Stomach (tissue), 19 donors: ENCODE measurements at places on chromosomes 3 and 15.

DNA sequence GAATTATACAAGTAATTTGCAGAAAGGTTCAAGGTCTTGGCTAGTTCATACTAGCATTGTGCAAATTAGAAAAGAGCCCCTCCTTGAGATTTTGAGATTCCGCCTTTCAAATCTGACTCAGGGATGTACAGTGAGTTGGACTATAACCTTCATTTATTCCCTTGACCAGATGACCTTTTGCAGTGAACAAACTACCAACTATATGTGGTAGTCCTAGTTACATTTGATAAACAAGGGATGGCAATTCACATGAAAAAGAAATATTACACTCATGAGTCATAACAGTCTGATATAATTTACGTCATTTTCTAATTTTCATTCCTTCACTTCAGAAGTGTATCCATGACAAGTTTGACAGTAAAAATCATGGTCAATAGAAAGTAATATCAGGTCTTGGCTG lies 860.4 kb downstream of the ROBO1 start:
- DNase-seq = no peak

- DNase-seq = no peak
These were observed 198.3 kb downstream of the ERC2 start for GRCh38 chr3:56269755-56270535.

DNA sequence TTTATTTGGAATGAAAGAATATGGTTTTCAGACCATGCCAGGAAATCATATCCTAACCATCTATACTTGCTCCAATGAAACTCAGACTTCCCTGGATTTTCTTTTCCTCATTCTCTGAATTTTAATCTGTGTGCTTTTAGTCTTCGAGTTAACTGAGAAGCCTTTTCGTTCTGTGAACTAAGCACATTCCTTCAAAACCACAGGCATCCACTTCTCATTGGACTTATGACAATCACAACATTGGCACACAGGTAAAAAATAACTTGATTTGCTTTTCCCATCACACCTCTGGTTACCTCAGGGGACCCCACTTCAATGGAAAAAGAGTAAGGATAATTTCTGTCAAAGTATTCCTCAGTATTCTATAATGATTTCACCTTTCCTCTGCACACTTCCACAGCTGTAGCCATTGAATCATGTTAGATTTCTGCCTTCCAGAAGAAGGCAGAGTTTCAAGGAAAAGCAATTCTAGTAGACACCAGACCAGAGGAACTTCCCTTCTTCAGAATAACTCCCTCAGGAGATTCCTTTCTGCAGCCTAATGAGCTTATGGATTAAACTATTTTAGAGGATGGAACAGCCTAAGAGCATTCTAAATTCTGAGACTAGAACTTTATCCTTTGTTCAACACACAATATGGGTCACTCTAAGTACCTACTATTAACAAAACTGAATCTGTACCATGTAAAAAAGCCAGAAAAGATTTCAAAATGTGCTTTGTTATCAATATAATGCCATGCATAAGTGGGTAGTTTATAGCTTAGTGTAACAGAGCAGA lies 15.9 kb downstream of the COMMD2 start:
- DNase-seq = peak; percentile 29

- no peak for DNase-seq
These were observed 18.7 kb downstream of the TMPRSS7 start for GRCh38 chr3:112053229-112053628.

DNA sequence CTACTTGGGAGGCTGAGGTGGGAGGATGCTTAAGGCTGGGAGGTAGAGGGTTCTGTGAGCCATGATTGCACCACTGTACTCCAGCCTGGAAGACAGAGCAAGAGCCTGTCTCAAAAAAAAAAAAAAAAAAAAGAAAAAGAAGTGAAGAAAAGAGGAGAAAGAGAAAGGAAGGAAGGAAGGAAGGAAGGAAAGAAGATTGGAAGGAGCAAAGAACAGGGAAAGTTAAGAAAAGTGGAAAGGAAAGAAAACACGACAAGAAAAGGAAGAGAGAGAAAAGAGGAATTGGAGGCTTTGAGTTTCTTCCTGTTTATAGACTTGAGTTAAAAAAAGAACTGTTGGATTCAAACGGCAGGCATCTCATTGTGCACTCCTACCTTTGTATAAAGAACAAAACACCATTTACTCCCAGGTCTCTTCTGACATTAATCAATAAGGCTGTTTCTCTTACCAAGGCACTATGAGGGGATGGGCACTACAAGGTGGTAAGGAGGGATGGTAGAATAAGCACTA lies 73.5 kb downstream of the EDEM1 start:
- no peak for DNase-seq

- DNase-seq = no peak
These were observed 387.6 kb upstream of the CBLB start for GRCh38 chr3:106256249-106256957.

GRCh38 chr15:68384451-68385239 lies 47.3 kb downstream of the ITGA11 start:
- DNase-seq = no peak

DNA sequence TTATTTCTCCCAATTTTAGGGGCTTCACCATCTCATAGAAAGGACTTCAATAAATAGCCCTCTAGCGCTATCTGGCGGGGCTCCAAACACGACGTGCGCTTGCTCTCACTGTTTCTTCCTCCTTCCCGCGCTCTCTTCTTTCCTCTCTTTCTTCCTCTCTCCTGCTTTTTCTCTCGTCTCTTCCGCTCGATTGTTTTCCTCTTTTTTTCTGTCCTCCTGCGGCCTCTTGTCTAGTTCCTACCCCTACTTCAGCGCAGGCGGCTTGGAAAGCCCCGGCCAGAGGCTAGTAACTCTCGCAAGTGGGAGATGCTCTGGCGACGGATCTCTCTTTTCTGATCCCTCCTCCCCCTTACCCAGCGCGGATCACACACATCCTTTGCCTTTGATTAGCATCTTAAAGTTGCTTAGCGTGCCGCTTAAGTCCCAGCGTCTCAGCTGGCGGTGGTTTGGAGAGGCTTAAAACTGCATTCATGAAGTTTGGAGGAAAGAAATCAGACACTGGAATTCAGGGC lies 6.2 kb upstream of the MEIS2 start:
- DNase-seq = no peak

DNA sequence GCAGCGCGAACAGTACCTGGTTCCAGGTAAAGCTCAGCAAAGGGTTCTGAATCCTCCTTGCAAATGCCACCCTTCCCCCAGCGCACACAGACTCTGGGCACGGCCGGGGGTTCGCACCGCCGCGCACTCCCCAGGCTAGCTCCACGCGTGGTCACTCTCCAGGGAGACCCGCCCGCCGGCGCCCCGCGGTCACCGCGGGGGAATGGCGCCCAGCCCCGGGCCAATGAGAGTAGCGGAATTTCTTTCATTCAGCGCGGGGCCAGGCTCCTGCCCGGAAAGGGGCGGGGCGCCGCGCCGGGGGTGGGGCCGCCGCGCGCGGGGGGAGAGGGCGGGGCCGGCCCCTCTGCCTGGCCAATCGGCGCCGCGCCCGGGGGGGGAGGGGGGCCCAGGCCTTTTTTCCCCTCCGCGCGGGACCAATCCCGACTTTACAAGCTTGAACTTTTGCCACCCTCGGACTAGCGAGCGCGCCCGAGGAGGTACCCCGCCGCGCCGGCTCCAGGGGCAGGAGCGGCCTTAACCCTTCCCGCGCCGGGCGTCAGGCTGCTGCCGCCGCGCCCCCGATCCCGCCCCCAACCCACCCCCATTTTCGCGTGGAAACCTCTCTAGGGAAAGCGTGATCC lies 1.1 kb upstream of the SMAD6 start:
- DNase-seq = peak; percentile 97

GRCh38 chr3:72641072-72641471 lies 207.2 kb downstream of the SHQ1 start:
- DNase-seq = no peak

DNA sequence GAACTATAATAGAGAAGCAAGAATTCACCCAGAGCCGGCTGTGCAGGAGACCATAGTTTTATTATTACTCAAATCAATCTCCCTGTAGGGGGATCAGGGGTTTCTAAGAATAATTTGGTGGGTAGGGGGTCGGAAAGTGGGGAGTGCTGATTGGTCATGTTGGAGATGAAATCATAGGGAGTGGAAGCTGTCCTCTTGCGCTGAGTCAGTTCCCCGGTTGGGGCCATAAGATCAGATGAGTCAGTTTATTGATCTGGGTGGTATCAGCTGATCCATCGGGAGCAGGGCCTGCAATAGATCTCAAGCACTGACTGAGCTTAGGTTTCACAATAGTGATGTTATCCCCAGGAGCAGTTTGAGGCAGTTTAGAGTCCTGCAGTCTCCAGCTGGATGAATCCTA lies 97.0 kb upstream of the SNRPN start:
- DNase-seq = no peak

- no peak for DNase-seq
These were observed 578 bp upstream of the RPL39L start for GRCh38 chr3:187139895-187140253.

DNA sequence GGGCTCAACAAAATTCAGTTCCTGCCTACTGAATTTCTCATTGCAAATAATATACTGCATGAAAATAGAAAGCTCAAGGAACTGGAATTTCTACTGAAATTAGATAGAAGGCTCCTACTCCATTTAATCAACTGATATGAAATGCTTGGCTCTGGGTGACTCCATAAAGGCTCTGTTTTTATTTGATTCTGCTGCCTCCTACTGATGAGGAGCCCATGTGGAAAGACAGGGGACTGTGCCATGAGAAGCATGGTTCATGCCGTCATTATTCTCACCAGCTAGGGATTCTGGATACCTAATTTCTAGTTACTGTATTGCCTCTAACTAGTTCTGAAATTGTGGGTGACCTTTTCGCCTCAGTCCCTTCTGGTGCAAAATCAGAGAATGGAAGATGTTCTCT lies 366.2 kb upstream of the DPH6 start:
- peak; percentile 18 for DNase-seq

GRCh38 chr3:102078854-102079808 lies 229.8 kb downstream of the NFKBIZ start:
- peak; percentile 71 for DNase-seq

DNA sequence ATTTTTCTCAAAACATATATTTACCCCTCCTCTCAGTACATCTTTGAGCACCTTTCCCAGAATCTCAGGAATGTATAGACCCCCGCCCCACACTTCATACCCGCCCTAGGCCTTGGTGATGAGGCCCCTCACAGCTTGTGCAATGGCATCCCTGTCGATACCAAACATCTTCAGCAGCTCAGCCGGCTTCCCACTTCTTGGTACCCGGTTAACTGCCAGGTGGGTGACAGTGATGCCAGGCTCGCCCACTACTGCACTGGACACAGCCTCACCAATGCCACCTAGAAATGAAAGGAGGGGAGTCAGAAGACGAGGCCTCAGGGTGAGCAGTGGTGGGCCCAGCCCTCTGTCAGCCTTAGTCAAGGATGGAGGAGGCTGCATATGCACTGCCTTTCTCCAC lies 30.2 kb downstream of the TKT start:
- no peak for DNase-seq

- DNase-seq = no peak
These were observed 348.3 kb downstream of the CGGBP1 start for GRCh38 chr3:87710511-87710910.

GRCh38 chr3:149784064-149784704 lies 8.2 kb downstream of the ANKUB1 start:
- DNase-seq = no peak

- DNase-seq = no peak
These were observed 7.0 kb downstream of the GABRA5 start for GRCh38 chr15:26873846-26874245.

GRCh38 chr15:43492673-43493601 lies at the start of gene TP53BP1:
TSS of gene TP53BP1 (minus strand) at chr15:43493156. CDS start at chr15:43493043, 113 bp downstream.
- DNase-seq = peak; percentile 99

DNA sequence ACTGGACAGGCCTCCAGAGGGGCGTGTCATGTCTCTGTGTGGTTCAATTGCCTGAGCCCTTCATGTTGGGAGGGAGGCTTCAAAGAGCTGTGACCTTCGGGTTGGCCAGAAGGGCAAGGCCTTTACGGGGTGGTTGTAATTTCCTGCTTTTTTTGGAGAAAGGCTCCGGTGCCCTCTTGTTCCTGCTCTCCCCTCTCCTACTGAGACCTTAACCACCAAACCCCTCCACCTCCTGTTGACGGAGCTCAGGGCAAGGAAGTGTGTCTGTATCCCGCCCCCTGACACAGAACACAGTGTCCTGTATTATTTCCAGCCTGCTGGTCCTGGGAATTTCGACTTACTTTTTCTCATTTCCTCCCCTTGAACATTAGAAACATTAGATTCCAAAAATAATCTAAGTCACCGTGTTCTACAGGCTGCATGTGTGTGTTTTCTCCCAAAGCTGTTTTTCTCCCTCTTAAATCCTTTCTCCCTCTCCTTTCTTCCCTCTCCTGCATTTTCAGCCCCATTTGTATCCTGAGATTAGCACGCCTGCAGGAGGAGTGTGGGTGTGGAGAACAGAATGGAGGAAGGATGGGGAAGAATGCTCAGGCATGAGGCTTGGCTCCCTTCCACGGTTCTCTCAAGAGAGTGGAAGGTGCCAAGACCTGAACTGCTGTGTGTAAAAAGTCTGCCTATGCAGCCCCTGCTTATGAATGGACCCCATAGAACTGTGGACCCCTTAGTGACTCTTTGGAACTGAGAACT lies 285.4 kb upstream of the ROPN1 start:
- DNase-seq = peak; percentile 51

GRCh38 chr15:74196175-74196574 lies 6.4 kb downstream of the STRA6 start:
- peak; percentile 83 for DNase-seq

DNA sequence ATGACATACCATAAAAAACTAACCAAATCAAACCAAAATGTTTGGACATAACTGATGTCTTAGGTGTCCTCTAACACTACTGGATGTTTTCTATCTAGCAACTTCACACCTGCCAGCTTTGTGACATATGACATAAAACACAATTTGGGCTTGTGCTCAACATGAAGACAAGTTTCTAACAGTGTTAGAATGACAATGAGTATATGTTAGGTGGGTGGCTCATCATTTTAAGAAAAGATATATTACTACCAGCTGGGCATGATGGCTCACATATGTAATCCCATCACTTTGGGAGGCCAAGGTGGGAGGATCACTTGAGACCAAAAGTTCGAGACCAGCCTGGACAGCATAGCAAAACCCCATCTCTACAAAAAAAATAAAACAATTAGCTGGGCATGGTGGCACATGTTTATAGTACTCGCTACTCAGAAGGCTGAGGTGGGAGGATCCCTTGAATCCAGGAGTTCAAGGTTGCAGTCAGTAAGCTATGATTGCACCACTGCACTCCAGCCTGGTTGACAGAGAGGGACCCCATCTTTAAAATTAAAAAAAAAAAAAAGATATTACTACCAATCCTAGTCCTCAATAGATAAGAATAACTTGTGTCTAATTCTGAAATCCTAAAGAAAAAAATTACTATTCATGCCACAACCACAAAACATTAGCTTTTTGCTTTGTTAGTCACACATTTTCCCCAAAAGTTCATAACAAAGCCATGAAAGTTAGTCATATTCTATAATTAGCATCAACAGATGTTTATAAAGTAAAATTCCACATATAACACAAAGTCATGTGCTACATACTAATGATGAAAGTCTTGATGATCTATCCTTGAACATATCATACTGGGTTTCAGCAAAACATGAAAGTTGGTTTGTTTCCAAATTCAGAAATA lies 59.9 kb downstream of the LRRFIP2 start:
- DNase-seq = no peak

DNA sequence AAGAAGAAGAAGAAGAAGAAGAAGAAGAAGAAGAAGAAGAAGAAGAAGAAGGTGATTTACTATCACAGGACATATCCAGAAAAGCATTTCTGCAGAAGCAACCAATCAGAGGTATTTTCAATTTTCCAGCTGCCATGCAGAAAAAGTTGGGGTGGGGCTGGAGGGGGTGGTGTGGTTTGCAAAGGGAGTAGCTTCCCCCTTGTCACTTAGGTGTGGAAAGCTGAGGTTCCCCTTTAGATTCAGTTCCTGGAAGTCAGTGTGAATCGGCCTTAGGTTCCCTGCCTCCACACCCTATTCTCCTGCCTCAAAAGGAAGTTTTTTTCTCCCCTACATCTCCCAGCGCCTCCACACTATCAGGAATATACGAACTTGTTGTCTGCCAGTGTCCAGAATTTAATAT lies 276.7 kb upstream of the ARRDC4 start:
- DNase-seq = no peak
